GM23248 (cell line): ENCODE measurements at places on chromosomes 11 and 22.

DNA sequence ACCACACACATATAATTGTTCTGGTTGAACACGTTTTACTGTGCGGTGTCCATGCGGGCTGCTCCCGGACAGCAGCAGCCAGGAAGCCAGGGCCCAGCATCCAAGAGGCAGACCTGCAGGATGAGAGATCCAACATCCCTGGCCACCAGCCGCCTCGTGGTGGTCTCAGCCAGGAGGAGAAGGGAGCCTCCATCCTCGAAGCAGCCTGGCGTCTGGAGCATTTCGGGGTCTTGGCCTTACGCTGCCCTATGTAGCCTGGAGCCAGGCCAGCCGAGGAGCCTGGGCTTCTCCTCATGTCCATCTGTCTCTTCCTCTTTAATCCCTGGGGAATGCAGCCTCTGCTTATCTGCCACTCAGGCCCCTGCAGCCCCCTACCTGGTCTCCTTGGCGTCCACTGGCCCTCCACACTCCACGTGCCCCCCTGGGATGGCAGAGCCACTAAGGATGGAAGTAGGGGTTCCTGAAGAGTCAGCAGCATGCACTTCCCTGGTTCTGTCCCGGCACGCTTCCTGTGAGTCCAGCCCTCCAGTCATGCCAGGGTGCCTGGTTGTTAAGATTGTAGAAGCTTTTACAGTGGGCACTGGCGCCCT lies 253.2 kb downstream of the TBC1D22A start:
- no peak for DNase-seq
- no peak overlapping the region for H3K27ac ChIP-seq
- no peak overlapping the region for H3K4me3 ChIP-seq
- H3K4me1 ChIP-seq, result peaks cover 3% of the 10 kb centered on the region; the same call in 1 of the 2 replicates
- no peaks in the 10 kb centered on the region for H3K36me3 ChIP-seq

DNA sequence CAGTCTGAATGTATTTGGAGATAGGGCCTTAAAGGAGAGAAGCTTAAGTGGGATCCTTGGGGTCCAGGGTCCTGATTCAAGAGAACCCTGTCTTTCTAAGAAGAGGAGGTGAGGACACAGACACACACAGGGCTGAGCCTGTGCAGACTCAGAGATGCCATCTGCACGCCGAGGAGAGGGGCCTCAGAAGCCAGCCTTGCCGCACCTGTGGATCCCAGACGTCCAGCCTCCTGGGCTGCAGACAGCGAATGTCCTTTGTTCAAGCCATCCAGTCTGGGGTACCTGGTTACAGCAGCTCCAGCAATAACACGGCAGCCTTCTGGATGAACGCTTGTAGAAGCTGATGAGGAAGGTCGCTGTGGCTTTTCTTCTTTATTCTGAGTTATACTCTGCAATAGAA lies 1086.1 kb downstream of the BRD1 start:
- no peaks in the 10 kb centered on the region for H3K4me1 ChIP-seq
- H3K27ac ChIP-seq, result no peak overlapping the region
- H3K36me3 ChIP-seq, result no peaks in the 10 kb centered on the region
- H3K4me3 ChIP-seq, result no peak overlapping the region
- no peaks in the 10 kb centered on the region for H3K27me3 ChIP-seq

DNA sequence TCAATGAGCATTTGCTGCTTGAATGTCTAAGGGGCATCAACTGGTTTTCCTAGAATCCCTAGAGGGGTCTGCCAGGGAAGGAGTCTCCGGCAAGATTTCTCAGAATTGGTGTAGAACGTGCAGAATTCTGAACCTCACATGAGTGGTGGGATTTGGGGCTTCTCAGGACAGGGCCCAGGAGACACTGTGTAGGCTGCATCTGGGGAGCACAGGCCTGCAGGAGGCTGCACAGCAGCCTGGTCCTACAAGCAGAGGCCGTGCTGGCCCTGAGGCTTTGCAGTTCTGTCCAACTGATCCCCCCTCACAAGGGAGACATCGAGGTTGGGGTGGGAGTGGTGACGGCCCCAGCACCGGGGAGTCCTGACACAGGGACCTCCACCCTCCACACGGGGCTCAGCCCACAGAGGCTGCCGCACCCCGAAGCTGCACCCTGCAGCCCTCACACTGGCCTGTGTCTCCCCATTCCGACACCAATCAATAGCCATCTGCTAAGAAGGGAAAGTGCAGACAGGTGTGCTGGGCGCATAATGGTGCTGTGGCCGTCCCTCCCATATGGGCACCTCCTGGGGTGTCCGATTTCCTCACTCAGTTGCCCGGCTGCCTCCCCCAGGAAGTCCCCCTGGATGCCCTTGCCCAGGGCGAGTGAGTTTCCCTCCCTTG lies 688.1 kb downstream of the BRD1 start:
- H3K4me3 ChIP-seq, result no peak overlapping the region
- no peak for DNase-seq
- no peaks in the 10 kb centered on the region for H3K4me1 ChIP-seq

DNA sequence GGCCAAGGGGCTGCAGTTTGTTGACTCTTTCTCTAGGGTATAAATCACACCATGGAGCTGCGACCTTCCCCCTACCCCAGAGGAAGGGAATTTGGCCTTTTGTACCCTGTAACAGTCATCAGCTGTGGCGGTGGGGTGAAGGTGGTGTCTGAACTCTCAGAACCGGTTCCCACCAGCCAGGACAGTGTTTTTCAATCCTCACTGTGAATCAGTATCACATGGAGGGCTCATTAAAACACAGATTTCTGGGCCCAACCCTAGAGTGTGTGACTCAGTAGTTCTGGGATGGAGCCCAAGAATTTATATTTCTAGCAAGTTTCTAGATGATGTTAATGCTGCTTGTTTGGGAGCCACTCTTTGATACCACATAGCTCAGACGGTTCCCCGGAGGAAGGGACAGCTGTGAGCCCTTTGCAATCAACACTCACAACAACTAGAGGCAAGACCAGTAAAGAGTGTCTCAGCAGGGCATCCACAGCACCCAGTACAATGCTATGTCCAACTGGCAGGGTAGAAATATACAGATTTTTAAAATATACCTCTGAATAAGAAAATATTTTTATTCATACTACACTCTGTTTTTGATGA lies 43.9 kb upstream of the FAT3 start:
- no peaks in the 10 kb centered on the region for H3K36me3 ChIP-seq
- peak overlapping the region; percentile 41; the same call in 1 of the 2 replicates for H3K27ac ChIP-seq
- H3K4me3 ChIP-seq, result no peak overlapping the region
- no peaks in the 10 kb centered on the region for H3K27me3 ChIP-seq

GRCh38 chr11:9015677-9016076 lies 11.9 kb upstream of the NRIP3 start:
- no peak overlapping the region for H3K27ac ChIP-seq
- peaks cover 18% of the 10 kb centered on the region; the same call in 1 of the 2 replicates for H3K4me1 ChIP-seq
- no peak overlapping the region for H3K4me3 ChIP-seq
- no peaks in the 10 kb centered on the region for H3K36me3 ChIP-seq

DNA sequence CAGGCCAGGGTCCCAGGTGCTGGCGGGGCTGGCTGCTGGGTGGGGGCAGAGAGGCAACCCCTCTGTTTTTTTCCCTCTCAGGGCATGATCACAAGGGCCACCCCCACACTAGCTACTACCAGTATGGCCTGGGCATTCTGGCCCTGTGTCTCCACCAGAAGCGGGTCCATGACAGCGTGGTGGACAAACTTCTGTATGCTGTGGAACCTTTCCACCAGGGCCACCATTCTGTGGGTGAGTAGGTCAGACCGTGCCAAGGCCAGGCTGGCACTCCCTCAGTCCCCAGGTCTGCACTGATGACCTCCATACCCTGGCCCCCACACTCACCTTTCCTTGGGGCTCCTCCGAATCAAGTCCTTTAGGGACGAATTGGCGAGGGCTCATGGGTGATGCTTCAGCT lies 7.3 kb downstream of the TCN2 start:
- H3K27ac ChIP-seq, result no peak overlapping the region
- peaks cover 5% of the 10 kb centered on the region for H3K4me1 ChIP-seq
- H3K27me3 ChIP-seq, result no peaks in the 10 kb centered on the region
- H3K4me3 ChIP-seq, result no peak overlapping the region
- no peak for DNase-seq
- no peaks in the 10 kb centered on the region for H3K36me3 ChIP-seq

GRCh38 chr11:67507242-67507863 lies 609 bp downstream of the CDK2AP2 start:
- peaks cover 10% of the 10 kb centered on the region; the same call in 1 of the 2 replicates for H3K27me3 ChIP-seq
- peak overlapping the region; percentile 92 for H3K27ac ChIP-seq
- peak overlapping the region; percentile 79 for H3K4me3 ChIP-seq
- peak; percentile 81 for DNase-seq

DNA sequence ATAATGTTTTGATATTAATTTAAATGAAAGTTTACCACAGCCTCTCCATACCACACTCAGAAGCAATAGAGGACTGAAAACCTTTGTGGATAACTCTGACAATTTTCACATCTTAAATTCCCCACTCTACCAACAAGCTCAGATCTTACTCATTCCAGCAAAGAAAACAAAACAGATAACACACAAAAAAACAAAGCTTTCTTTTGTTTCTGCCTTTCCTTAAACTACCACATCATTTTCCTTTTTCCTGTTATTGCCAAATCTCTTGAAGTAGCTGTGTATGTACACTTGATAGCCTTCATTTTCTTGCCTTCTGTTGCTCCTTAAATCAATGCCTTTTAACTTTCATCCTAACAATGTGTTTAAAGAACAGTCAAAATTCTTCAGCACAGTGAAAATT lies 484.9 kb downstream of the NTM start:
- peaks cover 14% of the 10 kb centered on the region; the same call in 1 of the 2 replicates for H3K4me1 ChIP-seq
- no peaks in the 10 kb centered on the region for H3K27me3 ChIP-seq
- no peaks in the 10 kb centered on the region for H3K36me3 ChIP-seq
- no peak overlapping the region for H3K4me3 ChIP-seq
- H3K27ac ChIP-seq, result no peak overlapping the region

DNA sequence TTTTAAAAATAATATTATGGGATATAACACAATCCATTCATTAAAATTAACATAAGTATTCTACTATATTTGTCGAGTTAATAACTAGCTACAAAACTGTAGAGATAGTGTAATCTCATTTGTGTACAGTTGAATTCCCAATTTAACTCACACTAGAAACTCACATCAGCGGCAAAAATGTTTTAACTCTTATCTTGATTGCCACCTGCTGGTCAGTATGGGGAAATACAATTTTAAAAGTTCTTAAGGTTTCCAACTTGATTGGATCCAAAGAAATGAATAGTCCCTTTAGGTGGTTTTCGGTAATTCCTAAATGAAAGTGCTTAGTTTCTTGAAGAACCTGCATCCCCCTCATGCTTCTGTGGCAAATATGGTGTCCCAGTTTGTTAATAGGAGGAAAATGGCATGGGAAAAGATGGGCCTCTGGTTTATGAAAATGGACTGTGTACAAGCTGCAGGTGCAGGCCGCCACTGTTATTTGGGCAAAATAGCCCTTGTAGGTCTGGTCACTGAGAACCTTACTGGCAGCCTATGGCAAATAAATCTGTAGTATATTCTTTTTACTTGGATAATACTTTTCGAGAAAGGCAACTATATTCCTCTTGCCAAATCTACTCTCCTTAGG lies 33.7 kb upstream of the SLC17A6 start:
- DNase-seq, result peak; percentile 57
- no peak overlapping the region for H3K4me3 ChIP-seq
- no peaks in the 10 kb centered on the region for H3K4me1 ChIP-seq
- H3K36me3 ChIP-seq, result no peaks in the 10 kb centered on the region
- H3K27ac ChIP-seq, result no peak overlapping the region

- H3K27me3 ChIP-seq, result no peaks in the 10 kb centered on the region
- H3K4me1 ChIP-seq, result peaks cover 18% of the 10 kb centered on the region
- H3K27ac ChIP-seq, result peak overlapping the region; percentile 17; the same call in 1 of the 2 replicates
- peaks cover 11% of the 10 kb centered on the region for H3K36me3 ChIP-seq
Measured at GRCh38 chr11:45983471-45983845, 61.0 kb downstream of the LARGE2 start.

DNA sequence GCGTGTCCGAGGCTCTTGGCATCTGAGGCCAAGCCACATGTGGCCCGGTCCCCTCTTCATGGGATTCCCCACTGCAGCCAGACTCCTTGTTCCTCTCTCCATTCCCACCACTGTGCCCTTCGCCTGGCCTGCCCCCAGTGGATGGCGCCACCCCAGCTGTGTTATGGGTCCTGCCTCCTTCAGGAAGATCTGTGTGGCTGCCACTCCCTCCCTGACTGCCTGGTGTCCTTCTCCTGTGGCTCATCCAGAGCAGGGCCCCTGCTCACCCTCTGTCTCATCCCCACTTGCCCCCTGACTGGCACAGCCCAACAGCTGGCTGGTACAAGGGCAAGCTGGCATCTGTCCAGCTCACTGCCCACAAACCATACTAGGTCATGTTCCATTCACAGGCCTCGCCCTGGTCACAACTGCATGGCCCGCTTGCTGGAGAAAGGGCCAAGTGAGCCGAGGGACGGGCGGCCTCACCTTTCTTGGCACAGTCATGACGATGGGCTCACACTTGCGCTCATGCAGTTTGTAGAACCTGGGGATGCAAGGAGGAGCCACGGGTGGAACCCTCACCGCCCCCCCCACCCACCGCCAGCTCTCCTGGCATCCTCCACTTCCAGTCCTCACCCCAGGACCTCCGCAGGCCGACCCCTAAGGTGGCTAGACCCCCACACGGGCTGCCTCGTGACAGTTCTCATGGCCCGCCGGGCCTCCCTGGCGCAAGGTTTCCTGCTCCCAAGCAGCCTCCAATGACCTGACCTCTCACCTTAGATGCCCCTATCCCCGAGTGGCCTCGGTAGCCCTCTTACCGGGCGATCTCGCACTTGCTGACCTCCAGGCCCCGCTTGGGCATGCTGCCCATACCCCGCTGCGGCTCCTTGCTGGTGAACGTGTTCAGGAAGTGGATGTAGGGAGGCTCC lies 2.1 kb upstream of the PTPRCAP start:
- H3K36me3 ChIP-seq, result no peaks in the 10 kb centered on the region; the same call in 1 of the 2 replicates
- no peaks in the 10 kb centered on the region for H3K27me3 ChIP-seq
- H3K27ac ChIP-seq, result no peak overlapping the region
- peak; percentile 64 for DNase-seq

DNA sequence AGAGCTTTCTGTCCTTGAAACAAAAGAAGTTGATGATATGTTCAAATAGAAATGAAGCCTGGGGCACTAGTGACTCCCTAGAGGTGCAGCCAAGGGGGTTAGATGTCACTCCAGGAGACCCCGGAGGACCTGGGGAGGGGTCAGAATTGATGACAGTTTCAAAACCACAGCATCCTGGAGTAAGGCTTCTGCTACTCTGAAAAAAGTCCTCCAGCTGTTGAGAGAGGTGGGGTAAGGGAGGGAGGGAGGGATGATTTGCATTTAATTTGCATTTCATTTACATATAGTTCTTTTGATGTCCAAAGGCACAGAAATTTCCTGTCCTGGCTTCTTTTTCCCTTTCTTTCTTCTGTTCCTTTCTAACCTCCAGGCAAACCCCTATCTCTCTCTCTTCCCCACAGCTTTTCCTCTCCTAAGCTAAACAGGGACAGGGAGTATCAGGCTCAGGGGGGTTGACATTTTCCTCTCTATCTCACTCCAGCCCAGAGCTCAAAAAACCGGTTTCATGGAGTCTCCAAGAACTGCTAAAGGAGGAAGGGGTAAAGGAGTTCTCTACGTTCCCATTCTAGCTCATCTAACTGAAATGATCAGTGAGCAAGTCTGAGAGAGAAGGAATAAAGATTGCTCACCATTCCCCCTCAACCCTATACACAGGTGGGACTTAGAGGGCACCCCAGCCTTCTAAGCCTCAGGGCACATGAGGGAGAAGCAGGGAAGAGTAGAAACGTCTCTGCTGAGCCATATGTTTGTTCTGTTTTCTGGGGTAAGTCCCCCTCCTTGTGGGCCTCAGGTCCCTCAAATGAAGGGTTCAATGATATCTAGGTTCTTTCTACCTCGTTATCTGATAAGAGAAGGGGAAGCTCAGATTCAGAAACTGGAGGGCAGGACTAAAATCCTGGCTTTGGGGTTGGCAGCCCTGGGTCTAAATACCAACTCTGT lies 3.5 kb upstream of the POU2F3 start:
- H3K27ac ChIP-seq, result no peak overlapping the region
- H3K4me3 ChIP-seq, result no peak overlapping the region
- H3K36me3 ChIP-seq, result no peaks in the 10 kb centered on the region
- no peaks in the 10 kb centered on the region for H3K4me1 ChIP-seq
- peak; percentile 26 for DNase-seq
- H3K27me3 ChIP-seq, result peaks cover 29% of the 10 kb centered on the region
